ENCODE measurements at places on chromosomes 3 and 15. TPM values are rescaled to one million over a fixed set of nuclear protein-coding genes. Genes with fewer than 3 reads are reported as not detected.

DNA sequence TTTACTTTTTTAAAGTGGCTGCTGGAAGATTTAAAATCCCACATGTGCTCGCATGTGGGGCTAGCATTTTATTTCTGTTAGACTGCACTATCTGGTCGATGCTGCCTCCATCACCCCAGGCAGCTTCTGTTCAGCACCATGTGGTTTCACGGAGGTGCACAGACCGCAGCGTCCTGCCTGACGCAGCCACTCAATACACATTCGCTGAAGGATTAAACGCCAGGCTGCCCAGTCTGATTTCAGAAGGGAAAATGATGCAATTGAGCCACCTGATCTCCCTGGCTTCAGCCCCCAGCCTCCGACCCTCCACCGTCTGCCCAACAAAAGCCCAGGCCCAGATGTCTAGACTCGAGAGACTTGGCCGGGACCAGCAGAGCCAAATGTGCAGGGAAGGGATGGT is 84.5 kb downstream of the MEGF11 start:
- H3K4me3 ChIP-seq: no peak overlapping the region
- H3K27me3 ChIP-seq: no peaks in the 10 kb centered on the region
- H3K27ac ChIP-seq: no peak overlapping the region
- no peaks in the 10 kb centered on the region for H3K4me1 ChIP-seq

- no peak overlapping the region for H3K27ac ChIP-seq
- H3K27me3 ChIP-seq: no peaks in the 10 kb centered on the region
- H3K4me1 ChIP-seq: no peaks in the 10 kb centered on the region
- no peak overlapping the region for H3K4me3 ChIP-seq
Observed at GRCh38 chr3:160128056-160128455, 97.2 kb upstream of the C3orf80 start.

DNA sequence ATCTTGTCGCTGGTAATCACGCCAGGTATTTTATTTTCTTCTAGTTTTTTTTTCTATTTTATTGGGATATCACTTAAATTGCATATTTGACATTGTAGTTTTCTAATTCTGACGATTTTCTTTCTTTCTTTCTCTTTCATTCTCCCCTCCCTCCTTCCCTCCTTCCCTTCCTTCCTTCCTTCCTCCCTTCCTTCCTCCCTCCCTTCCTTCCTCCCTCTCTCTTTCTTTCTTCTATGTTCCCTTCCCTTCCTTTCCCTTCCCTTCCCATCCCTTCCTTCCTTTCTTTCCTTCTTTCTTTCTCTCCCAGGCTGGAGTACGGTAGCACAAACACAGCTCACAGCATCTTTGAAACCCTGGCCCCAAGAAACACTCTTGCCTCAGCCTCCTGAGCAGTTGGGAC is 100.6 kb upstream of the BCL6 start:
- no peaks in the 10 kb centered on the region for H3K4me1 ChIP-seq
- H3K36me3 ChIP-seq: no peaks in the 10 kb centered on the region
- H3K27me3 ChIP-seq: no peaks in the 10 kb centered on the region

DNA sequence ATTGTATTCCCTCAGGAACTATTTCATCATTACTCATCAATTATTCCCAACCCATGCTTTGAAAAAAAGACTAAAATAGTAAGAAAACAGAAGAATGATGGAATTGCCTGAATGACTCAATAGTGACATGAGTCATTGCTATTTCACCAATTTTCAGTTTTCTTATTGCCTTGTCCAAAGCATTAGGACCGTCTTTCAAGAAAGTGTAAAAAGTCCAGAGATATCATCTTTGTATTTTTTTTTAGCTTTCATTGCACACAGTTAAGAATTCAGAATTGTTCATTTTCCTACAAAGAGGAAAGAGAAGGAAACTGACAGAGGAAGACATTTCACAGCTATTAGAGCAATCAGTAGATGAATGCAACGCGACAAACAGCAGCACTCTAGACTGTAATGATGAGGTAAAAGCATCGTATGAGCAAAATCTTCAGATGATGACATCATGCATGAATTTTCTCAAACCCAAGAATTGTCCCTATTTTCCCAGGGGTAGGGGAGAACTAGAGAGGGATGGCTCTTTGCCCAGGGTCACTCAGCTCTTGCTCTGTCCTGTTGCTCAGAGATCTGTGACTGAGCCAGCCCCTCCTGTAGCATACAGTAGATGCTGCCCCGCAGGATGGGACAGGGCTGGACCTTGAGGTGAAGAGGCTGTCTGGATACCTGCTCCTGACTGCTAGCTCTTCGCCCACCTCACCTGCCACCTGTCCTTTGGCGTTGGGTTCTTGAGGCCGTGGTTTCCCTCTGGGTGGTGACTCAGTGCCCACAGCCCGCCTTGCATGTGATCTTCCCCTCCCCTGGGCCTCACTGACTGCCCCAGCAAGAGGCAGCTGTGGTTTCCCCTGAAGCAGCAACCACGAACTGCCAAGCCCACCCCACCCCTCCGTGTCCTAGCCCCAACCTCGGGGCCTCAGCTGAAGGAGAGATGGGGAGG is 84.8 kb downstream of the PPCDC start:
- H3K27me3 ChIP-seq: no peaks in the 10 kb centered on the region
- H3K4me3 ChIP-seq: no peak overlapping the region
- H3K27ac ChIP-seq: no peak overlapping the region
- DNase-seq: no peak

- no peaks in the 10 kb centered on the region for H3K27me3 ChIP-seq
- H3K27ac ChIP-seq: no peak overlapping the region
- no peaks in the 10 kb centered on the region for H3K36me3 ChIP-seq
- H3K4me1 ChIP-seq: no peaks in the 10 kb centered on the region
- DNase-seq: no peak
Observed at GRCh38 chr15:97899981-97900380, 60.5 kb upstream of the ARRDC4 start.

RASSF1 gene
- 63.6 TPM for total RNA-seq

MCF2L2 gene
- 1.3 TPM for total RNA-seq

DNA sequence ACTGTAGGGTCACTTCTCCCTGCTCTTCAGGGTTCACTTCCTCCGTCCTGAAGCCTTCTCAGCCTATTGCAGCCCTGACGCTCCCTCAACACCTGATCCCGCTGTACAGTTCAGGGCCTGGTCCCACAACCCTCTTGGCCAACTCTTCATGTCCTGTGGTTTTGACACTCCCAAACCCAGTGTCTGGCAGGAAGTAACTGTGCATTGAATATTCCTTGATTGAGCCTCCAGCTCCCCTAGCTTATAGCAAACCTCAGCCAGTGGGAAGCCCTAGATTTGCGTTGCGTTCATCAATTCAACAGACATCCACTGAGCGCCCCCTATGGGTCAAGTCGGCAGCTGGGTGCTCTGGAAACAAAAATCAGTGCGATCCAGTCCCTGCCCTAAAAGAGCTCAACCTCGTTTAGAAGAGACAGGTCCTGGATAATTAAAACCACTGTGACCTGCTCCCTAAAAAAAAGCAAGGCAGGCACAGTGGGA is 13.5 kb downstream of the UBAP1L start:
- no peaks in the 10 kb centered on the region for H3K4me1 ChIP-seq
- no peak for DNase-seq
- H3K27me3 ChIP-seq: no peaks in the 10 kb centered on the region

Data from breast epithelium (tissue), 4 donors.